Activated B cell treated with CpG ODN at 0.5 μM for 24 hours (primary cell): ENCODE measurements at places on chromosomes 2 and 18. TPM values are rescaled to one million over a fixed set of nuclear protein-coding genes. Genes with fewer than 3 reads are reported as not detected.

EFR3B gene
- total RNA-seq = 0.07 and 0.10 TPM in 2 replicates

ATP5MC3 gene
- 147 and 163 TPM in 2 replicates for total RNA-seq

TOGARAM2 gene
- total RNA-seq = 0.22 TPM in 1 of 2 replicates, not detected in the other

DHRS9 gene
- total RNA-seq = 0.71 and 1.2 TPM in 2 replicates

ACTR1B gene
- total RNA-seq = 55.0 and 55.9 TPM in 2 replicates

DNA sequence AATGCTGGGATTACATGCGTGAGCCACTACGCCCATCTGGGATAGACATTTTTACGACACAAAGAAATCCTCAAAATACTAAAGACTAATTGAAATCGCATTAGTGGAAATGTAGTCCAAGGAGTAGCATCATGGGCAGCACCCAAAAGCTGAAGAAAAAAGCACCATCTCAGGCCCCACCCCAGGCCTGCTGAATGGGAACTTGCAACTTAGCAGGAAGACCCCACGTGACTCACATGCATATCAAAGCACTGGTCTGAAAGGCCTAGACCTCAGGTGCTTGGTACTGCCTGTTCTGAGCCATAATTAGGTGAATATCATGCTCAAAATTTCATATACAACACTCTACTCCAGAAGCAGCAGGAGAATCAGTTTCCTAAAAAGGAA is 28.9 kb downstream of the SPRED2 start:
- H3K36me3 ChIP-seq = no peaks in the 10 kb centered on the region
- DNase-seq = no peak
- H3K4me1 ChIP-seq = peaks cover 10% of the 10 kb centered on the region
- H3K27ac ChIP-seq = no peak overlapping the region
- peaks cover 15% of the 10 kb centered on the region for H3K27me3 ChIP-seq

GRCh38 chr2:88845772-88846661 is 154.5 kb downstream of the RPIA start:
- peaks cover 9% of the 10 kb centered on the region for H3K36me3 ChIP-seq
- DNase-seq = peak; percentile 50
- no peaks in the 10 kb centered on the region for H3K27me3 ChIP-seq
- H3K27ac ChIP-seq = peak overlapping the region; percentile 97
- H3K4me3 ChIP-seq = peak overlapping the region; percentile 55

DNA sequence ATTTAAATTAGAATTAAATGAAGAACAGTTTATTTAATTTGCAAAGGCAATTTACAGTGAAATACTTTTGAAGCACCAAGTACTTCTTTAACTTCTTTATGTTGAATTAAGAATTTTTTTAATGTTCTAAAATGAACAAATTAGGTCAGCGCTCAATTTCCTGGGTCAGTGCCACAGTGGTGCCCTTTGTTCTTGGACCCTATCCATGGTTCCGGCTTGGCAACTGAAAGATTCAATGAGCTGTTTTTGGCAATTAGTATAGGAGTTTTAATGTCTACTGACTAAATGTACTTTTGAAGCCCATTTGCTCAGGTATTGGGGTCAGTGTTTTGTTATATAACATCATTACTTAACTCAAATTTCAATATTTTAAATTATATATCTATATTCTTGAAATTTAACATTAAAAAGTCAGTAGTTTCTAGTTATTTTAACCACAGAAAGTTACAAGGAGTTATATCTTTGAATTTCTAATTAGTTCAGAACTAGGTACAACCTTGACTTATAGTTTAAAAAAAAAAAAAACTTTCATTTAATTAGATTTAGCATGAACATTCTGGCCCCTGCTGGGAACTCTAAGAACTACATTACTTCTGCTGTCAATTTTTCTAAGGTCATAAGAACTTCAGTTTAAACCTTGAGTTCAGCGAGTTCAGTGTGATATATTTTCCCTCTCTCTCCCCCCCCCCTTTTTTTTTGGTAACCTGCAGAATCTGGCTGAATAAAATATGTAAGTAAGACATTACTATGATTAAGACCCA is 7.6 kb upstream of the MSTN start:
- no peaks in the 10 kb centered on the region for H3K4me1 ChIP-seq
- no peak for DNase-seq
- no peak overlapping the region for H3K27ac ChIP-seq
- H3K36me3 ChIP-seq = no peaks in the 10 kb centered on the region
- H3K4me3 ChIP-seq = no peak overlapping the region
- H3K27me3 ChIP-seq = no peaks in the 10 kb centered on the region

- no peak overlapping the region for H3K27ac ChIP-seq
- no peaks in the 10 kb centered on the region for H3K4me1 ChIP-seq
- no peak for DNase-seq
- peaks cover 65% of the 10 kb centered on the region for H3K36me3 ChIP-seq
- no peak overlapping the region for H3K4me3 ChIP-seq
- H3K27me3 ChIP-seq = no peaks in the 10 kb centered on the region
Measured at GRCh38 chr2:73255007-73255644, 21.0 kb downstream of the CCT7 start.

DNA sequence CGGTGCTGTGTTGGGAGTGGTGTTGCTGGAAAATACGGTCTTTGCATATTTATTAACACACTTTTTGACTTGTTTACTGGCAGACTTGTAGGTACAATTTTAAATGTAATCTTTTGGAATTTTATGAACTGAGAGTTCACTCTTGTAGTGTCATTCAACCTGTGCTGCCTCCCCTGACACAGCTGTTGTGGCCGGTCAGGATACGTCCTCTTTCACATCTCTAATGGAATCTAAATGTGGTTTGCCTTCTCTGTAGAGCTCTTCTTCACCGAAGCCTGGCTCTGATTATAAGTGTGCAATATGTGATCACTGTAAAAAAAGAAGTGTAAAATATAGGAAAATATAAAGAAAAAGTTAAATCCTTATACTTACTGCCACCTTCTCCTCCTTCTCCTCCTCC is 94.7 kb downstream of the MAP4K4 start:
- no peaks in the 10 kb centered on the region for H3K27me3 ChIP-seq
- no peak for DNase-seq
- H3K36me3 ChIP-seq = peaks cover 49% of the 10 kb centered on the region

- no peaks in the 10 kb centered on the region for H3K36me3 ChIP-seq
- H3K4me1 ChIP-seq = no peaks in the 10 kb centered on the region
- DNase-seq = no peak
Measured at GRCh38 chr2:82487354-82487753, 1971.7 kb downstream of the SUCLG1 start.
